ENCODE measurements at places on chromosomes 13 and 19. TPM values are rescaled to one million over a fixed set of nuclear protein-coding genes. Genes with fewer than 3 reads are reported as not detected.

DNA sequence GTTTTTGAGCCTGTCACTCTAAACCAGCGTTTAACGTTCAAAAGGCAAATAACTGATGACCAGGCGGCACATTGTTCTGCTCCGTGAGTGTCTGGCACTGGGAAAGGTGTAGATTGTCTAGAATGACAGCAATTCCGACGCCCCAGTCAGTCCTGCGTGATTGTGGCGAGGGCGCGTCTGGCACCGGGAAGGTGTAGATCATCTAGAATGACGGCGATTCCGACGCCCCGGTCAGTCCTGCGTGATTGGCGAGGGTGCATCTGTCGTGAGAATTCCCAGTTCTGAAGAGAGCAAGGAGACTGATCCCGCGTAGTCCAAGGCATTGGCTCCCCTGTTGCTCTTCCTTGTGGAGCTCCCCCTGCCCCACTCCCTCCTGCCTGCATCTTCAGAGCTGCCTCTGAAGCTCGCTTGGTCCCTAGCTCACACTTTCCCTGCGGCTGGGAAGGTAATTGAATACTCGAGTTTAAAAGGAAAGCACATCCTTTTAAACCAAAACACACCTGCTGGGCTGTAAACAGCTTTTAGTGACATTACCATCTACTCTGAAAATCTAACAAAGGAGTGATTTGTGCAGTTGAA is 26.1 kb upstream of the NDUFS7 start:
- DNase-seq: no peak

GRCh38 chr13:46951516-46951915 is 54.7 kb upstream of the HTR2A start:
- no peak for DNase-seq

The GIPR gene
- 6.9 TPM for total RNA-seq

- DNase-seq: no peak
Measured at GRCh38 chr13:75419656-75420055, 62.3 kb downstream of the TBC1D4 start.

DNA sequence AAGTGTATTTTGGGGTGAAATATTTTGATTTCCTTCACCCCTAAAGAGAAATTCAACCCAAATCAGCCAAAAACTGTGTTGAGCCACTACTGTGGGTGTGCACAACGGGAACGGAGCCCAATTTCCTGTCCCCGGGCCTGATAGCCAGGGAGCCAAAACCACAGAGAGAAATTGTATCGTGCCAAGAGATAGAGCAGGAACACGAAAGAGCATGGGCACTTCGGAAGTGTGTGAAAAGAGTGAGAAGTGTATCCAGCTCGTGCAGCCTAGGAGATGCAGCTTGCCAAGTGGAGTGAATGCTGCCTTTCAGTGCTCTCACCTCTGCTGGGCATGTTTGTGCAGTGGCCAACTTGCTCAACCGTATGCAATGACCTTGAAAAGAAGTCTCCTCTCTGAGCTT is 19.4 kb upstream of the PLEKHF1 start:
- DNase-seq: peak; percentile 79

Measured in cardiac septum (tissue), 1 donor.